ENCODE measurements at places on chromosomes 3 and 15.

GRCh38 chr3:77718311-77718710, 678.4 kb downstream of the ROBO2 start:
- DNase-seq: no peak

DNA sequence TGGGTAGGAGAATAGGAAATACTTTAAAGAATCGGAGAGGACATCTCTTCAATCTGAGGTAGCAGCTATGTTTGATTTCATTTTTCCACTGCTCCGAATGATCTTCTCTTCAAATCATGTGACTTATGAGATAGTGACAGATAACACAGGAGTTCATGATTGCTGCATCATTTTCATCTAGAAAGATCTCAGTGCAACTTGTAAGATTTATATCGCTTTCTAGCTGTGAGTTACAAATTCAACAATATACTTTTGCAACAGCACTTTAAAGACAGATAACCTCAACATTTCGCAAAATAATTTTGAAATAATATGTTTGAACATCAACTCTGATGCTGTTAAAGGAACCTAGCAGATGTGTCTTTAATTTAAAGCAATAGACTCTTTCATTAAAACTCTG, 99.9 kb upstream of the CCDC80 start:
- DNase-seq: no peak

GRCh38 chr3:122004991-122005565, 17.0 kb downstream of the ILDR1 start:
- DNase-seq: no peak

GRCh38 chr3:21913791-21914190, 162.8 kb upstream of the ZNF385D start:
- peak; percentile 74 for DNase-seq

DNA sequence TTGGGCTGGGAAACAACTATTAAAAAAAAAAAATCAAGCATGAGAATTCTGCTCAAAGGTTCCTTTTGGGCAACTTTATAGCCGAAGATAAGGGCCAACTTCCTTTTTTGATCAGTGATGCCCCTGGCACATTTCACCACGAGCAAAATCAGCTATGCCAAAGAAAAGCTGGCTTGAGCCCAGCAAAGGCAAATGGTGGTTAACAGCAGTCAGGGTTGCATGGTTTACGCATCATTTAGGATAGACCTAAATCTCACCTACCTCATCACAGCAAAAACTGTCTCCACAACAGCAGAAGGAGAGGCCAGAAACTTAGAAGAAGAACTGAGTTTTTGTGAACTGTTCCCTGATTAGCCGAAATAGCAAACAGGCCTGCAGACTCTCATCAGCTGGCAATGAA, 220.1 kb upstream of the CDIN1 start:
- DNase-seq: no peak

GRCh38 chr3:194003114-194004057, 132.6 kb upstream of the HES1 start:
- DNase-seq: peak; percentile 97

- no peak for DNase-seq
Observed at GRCh38 chr3:65896321-65896720, 142.4 kb downstream of the MAGI1 start.

DNA sequence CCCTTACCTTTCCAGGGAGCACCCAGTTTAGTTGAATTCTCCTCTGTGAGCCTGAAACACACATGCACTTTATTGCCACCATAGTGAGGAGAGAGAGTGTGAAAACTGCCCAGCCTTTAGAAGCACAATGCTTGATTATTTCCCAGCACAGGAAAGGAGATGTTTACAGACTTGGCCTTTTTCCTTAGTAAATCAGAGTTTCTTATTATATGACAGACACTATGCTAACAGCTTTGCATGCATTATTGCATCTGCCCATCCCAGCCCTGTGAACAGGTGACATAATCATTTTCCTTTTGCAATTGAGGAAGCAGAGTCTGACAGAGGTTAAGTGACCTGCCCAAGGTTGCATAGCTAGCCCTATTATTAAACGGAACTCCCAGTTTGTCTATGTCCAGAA, 36.5 kb downstream of the CAPN3 start:
- DNase-seq: no peak

GRCh38 chr3:195033531-195034091, 237.3 kb downstream of the XXYLT1 start:
- DNase-seq: no peak

DNA sequence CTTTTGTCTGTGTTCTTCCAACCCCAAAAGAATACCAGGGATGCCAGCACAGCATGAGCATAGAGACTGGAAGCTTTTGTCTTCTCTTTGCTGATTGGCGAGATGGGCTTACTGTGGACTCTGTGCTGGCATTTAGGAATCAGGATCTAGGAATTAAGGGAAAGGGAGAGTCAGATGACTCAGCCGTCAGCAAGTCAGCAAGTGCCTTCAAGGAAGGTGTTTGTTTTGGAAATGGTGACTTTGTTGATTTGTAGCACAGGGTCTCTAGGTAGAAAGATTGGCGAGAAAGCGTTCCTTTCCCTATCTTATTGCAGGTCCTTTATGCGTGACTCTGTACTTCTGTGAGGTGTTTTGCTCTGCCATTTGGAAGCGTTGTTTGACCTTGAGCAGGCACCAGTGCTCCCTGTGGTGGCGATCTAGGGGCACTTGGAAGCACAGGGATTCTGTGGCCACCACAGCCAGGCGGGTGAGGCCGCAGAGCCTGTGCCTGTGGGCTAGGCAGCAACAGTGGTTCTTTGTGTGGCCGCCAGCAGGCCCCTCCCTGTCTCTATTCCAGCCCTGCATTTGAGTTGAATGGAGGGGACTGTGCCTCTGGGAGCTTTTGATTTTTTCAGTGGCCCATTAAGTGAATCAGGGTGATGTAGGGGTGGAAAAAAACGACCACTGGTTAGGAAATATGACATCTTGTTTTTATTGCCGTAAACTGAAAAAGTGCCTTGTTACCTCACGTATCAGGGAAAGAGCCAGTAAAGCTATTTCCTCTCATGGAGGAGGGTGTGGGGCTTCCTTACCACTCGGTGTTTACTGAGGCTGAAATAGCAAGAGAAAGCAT, 19.0 kb downstream of the FAN1 start:
- peak; percentile 70 for DNase-seq

GRCh38 chr15:32737304-32737703, 19.5 kb downstream of the GREM1 start:
- DNase-seq: peak; percentile 65

- no peak for DNase-seq
Observed at GRCh38 chr15:78207110-78207458, 27.3 kb downstream of the ACSBG1 start.

GRCh38 chr3:122843604-122844003, 48.7 kb downstream of the SLC49A4 start:
- DNase-seq: no peak

GRCh38 chr15:85545185-85545584, 164.8 kb downstream of the AKAP13 start:
- no peak for DNase-seq

DNA sequence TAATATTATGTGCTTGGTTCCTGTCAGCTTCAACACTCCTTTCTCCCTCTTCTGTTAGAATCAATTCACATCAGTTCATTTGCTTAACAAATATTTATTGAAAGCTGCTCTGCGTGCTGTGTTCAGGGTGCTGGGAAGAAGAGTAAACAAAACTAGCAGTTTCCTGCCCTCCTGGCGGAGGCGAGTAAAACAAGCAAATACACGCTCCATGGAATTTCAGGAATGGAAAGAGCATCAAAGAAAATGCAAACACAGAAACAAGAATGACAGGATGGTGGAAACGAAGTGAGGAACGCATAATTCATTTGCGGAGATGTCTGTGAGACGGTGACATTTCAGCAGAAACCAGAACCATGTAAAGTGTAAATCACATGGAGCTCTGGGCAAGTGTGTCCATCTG, 49.4 kb upstream of the SPTSSB start:
- no peak for DNase-seq

- no peak for DNase-seq
Observed at GRCh38 chr3:124569761-124570160, 160.5 kb upstream of the UMPS start.

GRCh38 chr3:47802734-47803479, at the start of gene DHX30:
Gene DHX30 (plus strand): TSS chr3:47803138. CDS start chr3:47810684, 7,546 bp downstream.
- peak; percentile 84 for DNase-seq

GRCh38 chr15:66145726-66146182, 107.8 kb downstream of the MEGF11 start:
- no peak for DNase-seq

DNA sequence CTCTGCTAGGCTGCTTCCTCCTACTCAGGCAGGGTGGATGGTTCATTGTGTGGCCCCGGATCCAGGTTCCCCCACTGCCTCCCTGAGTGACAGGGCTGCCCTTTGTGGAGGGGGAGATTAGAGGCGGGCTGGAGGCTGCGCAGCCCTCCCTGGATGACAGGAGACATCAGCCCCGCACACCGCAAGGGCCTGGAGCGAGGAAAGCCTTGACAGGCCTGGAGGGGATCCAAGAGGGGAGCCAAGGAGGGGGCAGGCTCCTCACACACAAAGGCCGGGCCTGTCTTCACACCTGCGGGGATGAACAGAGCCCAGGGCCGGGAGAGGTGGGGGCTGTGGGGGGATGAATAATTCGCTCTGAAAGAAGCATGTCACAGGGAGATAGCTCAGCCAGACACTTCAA, 72.9 kb downstream of the RPN1 start:
- no peak for DNase-seq

DNA sequence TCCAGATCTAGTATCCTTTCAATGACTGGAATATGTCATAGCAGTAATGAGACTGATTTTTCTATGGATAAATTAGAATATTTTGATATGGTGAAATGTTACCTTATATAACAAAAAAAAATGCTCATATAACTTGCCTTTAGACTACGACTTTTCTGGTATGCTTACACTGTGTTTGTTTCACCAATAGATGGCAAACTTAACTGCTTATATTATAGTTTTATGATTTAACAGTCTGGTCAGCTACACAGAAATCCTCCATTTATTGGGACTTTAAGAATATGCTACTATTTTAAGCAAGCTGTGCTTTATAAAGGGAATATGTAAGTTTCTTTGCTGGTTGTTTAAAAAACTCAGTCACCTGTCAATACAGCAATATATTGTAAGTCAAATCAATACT, 205.6 kb downstream of the VGLL3 start:
- DNase-seq: peak; percentile 60
